ENCODE measurements at places on chromosomes 12 and 14.

- no peak for DNase-seq
Observed at GRCh38 chr14:99346470-99347080, 74.6 kb upstream of the BCL11B start.

- DNase-seq = no peak
Observed at GRCh38 chr12:68367903-68368302, 35.7 kb upstream of the MDM1 start.

- no peak for DNase-seq
Observed at GRCh38 chr14:35286003-35286600, 6.1 kb upstream of the PSMA6 start.

DNA sequence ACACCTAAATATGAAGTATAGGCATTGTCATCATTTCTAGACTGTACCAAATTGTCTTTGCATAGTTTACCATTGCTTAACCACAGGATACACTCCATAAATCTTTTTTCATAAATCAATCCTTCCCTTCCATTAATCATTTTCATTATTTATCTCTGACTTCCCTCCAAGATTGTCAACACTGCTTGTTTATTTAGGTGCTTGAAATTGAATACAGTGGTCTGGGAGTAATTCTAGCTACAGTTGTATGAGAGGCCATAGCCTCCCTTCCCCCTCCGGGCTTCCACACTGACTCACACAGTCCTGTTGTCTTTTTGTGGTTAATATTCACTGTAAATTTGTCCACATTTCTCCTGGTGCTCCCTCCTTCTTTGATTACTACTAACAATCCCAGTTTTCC, 114.2 kb upstream of the ARID2 start:
- DNase-seq = no peak

DNA sequence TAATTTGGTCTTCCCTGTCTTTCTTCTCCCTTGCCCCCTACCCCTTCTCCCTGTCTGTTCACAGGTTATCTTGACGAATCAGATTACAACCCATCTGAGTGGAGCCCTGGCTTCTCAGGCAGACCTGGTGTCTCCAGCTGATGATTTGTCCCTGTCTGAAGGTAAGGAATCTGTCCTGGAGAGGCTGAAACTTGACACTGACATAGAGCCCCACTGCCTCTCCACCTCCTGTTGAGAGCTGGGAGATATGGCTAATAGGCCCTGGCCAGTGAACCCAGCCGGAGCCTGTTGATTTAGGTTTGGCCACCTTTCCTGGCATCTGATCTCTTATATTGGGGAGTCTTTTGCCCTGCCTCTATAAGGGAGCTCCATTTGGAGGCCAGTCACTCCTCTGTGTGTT, 472.2 kb downstream of the RAD51B start:
- DNase-seq = no peak

- no peak for DNase-seq
Observed at GRCh38 chr14:58414845-58415244, 12.5 kb downstream of the TIMM9 start.

- no peak for DNase-seq
Observed at GRCh38 chr12:99418379-99418778, 229.2 kb upstream of the GARIN6 start.

DNA sequence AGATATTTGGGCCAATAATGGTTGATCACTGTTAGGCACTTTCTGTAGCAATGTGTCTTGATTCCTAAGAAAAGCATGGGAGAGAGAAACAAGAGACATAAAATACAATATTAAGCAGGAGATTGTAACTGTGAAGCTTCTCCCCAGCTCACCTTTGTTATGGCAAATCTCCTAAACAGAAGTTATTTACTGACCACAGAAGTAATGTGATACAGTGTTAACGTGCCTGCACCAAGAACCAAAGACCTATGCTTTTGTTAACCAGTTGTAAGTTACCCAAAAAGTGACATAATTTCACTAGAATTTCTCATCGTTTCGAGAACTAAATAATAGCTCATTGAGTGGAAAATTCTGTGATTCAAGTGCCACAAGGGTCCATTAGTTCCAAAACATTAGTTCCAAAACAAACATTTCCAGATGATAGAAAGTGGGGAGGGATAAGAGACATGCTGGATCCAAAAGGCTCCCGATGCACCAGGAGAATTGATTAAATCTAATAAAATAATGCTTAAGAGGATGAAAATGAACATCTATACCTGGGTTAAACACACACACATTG, 14.3 kb downstream of the RERG start:
- no peak for DNase-seq

DNA sequence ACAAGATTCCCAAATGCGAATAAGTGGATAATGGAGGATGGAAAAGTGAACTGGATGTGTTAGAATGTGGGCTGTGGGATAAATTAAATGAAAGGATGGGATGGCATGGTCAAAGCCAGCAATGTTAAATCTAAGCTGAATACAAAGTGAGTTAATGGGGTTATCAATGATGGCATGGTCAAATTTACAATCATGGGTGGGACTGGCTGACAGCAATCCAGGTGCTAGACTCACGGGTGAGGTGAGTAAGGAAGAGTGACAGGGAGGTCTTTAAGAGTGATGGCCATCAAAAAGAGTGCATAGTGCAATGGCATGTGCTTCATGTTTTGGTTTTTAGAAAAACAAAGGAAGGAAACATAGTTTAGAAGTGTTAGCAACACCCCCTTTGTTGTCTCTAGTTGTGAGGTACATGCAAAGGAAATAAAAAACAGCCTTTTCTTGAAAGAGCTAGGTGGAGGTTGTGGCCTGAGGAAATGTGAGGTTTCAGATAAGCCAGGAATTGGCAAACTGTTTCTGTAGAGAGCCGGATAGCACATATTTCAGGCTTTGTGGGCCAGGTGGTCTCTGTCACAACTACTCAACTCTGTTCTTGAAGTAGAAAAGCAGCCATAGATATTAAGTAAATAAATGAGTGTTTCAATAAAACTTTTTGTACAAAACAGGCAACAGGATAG, 328.7 kb downstream of the RPL10L start:
- no peak for DNase-seq

- no peak for DNase-seq
Observed at GRCh38 chr12:93434256-93434865, 7.4 kb downstream of the UBE2N start.

GRCh38 chr14:33454707-33455106, 496.2 kb downstream of the EGLN3 start:
- no peak for DNase-seq

GRCh38 chr14:55077170-55078151, 26.0 kb downstream of the MAPK1IP1L start:
- DNase-seq = no peak

DNA sequence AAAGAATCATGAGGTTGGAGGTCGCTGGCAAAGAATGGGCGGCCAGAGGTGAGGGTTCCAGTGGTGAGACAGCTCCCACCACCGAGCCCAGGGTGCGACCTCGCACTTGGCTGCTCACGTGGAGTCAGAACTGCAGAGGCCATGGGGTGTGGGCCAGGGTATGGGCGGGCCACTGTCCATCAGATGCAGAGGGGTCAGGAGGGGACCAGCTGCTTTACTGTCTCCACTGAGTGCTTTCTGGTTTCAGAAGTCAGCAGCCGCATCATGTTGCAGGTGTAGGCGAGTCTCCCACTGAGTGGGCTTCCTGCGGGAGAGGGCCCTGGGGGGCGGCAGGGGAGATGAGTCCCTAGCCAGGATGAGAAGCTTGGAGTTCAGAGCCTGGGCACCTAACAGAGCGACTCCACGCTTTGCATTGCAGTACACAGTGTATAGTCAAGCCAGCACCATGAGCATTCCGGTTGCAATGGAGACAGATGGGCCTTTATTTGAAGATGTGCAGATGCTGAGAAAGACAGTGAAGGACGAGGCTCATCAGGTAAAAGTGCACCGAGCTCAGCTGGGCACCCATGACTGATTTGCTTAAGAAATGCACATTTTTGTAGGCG, 46.9 kb upstream of the DYNC1H1 start:
- no peak for DNase-seq

GRCh38 chr12:31035967-31036665, 37.5 kb upstream of the DDX11 start:
- no peak for DNase-seq

- DNase-seq = no peak
Observed at GRCh38 chr12:57726151-57726883, 12.2 kb downstream of the AGAP2 start.

DNA sequence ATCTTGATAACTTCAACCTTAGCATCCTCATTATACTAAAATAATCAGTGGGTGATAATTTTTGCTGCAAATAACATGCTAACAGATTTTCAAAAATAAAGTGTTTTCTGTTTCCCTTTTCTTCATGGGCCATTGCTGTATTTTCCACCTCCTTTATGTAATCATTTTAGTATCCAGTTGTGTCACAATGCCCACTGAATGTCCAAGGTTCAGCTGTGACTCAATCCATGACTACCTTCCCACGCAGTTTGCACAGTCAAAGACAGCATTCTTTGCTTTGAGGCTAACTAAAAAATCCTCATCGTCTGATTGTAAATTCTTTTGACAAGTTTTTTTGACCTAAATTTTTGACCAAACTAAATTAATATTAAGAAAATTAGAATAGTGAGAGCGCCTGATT, 474.1 kb downstream of the FLRT2 start:
- no peak for DNase-seq

- DNase-seq = no peak
Observed at GRCh38 chr12:72888693-72889092, 616.5 kb downstream of the TRHDE start.

- no peak for DNase-seq
Observed at GRCh38 chr14:24607081-24607480, 2.4 kb downstream of the GZMH start.

- no peak for DNase-seq
Observed at GRCh38 chr12:57766464-57767304, at the start of gene CYP27B1. CYP27B1 (minus strand) TSS chr12:57767078; CDS start chr12:57767041, 37 bp downstream.

DNA sequence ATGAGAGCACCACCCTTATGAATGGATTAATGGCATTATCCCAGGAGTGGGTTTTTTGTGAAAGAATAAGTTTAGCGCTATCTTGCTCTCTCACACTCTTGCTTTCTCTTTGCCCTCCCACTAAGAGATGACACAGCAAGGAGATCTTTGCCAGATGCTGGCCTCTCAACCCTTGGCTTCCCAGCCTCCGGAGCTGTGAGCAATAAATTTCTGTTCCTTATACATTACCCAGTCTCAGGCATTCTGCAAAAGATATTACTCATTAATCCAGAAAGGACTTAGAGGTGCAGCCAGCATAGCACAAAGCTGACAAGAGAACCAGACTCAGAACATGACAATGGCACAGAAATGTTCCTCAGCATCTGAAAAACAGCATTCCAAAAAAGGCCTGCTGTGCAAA, 190.6 kb downstream of the ITPR2 start:
- DNase-seq = no peak

GRCh38 chr12:13805041-13805440, 176.4 kb downstream of the GRIN2B start:
- no peak for DNase-seq

- DNase-seq = no peak
Observed at GRCh38 chr14:41235466-41235865, 371.2 kb upstream of the LRFN5 start.

All from stimulated activated CD8-positive, alpha-beta memory T cell treated with anti-CD3 and anti-CD28 coated beads, Interleukin-15, amount 100 ng/mL, for 1 hour (primary cell).